Choroid plexus epithelial cell (primary cell): ENCODE measurements at places on chromosomes 7 and 10.
A peak's percentile ranks its signal among the peaks of the same experiment; 100 is the strongest.

DNA sequence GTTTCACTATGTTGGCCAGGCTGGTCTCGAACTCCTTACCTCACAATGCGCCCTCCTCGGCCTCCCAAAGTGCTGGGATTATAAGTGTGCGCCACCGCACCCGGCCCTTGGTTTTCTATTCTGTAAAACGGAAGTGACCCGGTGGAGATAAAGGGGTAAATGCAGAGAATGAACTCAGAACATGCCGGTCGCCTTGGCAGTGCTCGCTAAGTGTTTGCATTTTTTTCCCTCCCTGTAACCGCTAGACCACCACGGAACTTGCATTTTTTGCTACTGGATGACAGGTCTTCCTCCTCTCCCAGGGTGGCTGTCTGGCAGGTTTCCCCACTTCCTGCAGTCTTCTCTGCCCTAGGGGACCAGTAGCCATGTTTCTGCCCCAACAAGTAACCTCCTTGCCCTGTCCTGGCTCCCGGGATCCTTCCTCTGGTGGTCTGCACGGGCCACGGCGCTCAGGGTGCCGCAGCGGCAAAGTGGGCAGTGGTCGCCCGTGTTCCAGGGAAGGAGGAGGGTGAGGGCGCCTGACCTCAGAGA lies 18.8 kb upstream of the GNA12 start:
- DNase-seq: peak; percentile 87

GRCh38 chr10:25869609-25870008 lies 64.4 kb upstream of the MYO3A start:
- DNase-seq: no peak

DNA sequence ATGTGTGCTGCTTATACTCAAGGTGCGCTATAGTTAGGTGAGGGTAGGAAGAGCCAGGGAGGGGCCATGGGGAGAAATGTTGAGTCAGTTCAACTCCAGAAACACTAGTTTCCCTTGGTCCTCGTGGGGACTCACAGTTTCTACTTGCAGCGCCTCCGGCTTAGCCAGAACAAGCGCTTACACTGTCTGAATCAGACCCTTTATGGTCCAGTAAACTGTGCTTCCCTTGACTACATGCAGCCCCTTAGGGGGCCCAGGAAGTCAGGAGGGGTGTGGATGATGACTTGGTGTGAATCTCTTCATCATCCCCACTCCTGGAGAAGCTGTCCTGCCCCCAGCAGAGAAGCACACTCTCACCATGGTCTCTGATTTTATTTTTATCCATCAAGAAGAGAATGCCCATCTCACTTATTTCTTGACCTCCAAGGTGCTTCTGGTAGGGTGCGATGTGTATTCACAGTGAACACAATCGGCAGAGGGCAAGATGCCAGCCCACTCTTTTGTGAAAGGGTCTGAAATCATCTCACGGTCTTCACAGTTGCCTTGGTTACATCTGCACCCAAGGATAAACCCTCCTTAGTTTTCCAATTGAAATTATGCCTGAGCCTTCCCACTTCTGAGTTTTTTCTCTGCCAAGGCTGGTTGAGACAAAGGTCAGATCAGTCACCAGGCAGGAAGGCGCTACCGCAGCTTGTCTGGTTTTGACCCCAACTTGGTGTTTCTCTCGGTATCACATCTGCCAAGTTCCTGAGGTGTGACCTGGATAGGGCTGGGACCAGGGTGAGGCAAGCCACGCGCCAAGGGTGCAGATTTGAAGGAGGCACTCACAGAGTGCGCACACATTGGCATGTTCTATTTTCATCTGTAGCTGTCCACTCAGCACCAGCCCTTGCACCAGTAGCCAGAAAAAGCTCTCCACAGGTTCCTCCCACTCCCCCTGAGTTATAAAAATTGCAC lies 62.7 kb upstream of the LRRC4 start:
- no peak for DNase-seq

DNA sequence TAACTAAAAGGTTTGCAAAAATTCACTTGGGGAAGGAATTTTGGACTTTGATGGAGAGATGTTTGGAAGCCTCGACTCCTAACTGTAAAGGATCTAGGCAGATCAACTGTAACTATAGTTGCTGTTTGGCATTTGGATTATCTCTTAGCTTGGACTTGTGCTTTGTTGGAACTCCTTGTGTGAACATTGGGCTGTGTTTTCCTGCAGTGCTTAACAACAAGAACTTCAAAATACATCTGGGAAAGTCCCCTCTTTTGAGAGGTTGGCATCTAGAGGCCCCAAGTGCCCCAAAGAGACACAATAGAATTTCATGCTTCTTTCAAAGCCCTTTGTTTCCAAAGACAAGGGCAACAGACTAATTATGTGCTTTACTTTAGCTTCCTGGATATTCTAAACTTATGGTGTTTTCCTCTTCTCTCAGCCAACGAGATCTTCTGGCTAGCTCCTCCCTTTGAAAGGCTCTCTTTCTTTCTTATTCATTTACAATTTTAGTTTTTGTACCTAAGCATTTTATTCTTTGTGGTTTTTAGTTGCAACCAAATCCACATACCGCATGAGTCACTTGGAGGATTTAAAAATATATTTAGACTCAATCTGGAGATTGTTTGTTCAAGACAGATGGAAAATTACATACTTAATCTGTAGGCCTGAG lies 11.6 kb downstream of the ABCA13 start:
- peak; percentile 78 for DNase-seq

DNA sequence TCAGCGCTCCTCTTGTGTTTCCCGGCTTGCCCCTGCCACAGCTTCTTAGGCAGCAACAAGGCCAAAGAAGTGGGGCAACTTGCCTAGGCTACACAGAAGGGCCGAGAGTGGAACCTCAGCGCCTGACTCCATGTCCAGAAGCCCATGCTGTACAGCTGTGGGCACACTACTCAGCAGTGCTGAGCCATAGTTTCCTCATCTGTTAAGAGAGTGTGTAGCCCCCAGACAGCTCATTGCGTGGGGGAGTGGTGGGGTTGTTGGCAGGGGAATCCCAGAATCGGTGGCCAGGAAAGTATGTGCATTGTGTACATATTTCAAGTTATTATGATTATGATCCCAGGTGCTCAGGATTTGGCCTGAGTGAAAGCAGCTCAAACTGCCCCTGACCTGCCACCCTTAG lies 96.2 kb downstream of the CDH23 start:
- no peak for DNase-seq

GRCh38 chr10:52517012-52517411 lies 202.9 kb downstream of the DKK1 start:
- DNase-seq: no peak

DNA sequence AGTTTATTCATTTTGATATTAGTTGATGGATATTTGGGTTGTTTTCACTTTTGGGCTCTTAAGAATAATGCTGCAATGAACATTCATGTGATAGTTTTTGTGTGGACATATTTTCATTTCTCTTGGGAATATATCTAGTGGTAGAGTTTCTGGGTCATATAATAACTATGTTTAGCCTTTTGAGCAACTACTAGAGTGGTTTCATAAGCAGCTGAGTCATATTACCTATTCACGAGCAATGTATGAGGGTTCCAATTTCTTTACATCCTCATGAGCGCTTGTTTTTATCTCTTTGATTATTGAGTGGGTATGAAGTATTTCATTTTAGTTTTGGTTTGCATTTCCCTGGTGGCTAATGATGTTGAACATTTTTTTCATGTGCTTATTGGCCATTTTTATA lies 182.6 kb downstream of the PON1 start:
- peak; percentile 60 for DNase-seq

- peak; percentile 61 for DNase-seq
Observed at GRCh38 chr7:43538404-43538771, 44.5 kb upstream of the STK17A start.

- peak; percentile 70 for DNase-seq
Observed at GRCh38 chr10:29598851-29599311, 35.9 kb downstream of the SVIL start.

- no peak for DNase-seq
Observed at GRCh38 chr7:136064081-136064480, 86.9 kb upstream of the MTPN start.

DNA sequence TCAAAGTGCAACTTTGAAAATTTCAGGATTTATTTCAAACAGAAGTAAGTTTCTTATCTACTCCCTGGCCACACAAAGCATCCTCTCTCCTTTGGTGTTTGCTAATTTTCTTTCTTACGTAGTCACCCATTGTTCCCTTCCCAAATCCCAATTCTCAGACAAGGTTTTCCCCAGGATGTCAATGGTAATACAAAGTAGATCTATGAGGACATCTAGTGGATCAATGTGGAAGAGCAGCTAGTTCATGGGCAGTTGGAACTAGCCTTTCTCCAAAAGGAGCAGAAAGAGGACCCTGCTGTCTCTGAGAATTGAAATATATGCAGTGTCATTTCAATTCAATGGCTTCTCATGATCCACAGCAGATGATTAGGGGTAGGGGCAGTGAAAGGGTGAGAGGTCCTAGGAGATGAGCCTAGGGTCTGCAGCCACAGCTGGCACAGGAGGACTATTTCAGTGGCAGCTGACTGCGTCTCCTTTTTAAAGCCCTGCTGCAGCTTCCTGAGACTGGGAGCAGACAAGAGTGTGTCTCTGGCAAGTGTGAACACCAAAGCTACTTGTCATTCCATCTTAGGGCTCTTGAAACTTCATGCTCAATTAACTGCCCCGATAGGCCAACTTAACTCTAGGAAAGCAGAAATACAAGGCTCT lies 632.6 kb downstream of the KCNMA1 start:
- DNase-seq: peak; percentile 69

DNA sequence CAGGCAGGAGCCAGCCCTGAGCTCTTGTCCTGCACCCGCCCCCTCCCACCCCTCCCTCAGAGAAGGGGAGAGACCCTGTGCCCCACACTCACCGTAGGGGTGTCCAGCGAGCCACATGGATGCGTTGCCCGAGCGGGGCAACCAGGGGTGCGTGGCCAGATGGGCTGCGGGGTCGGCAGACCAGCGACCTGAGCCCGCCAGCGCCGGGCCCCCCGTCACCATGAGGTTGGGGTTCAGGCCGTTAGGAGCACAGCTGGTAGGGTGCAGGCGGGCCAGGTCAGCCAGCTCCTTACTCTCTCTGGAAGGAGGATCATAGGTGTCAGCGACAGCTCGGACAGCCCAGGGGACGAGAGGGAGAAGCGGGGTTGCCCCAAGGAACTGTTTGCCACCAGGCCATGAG lies 46.4 kb downstream of the TNRC18 start:
- no peak for DNase-seq

GRCh38 chr7:2383543-2384274 lies 19.7 kb upstream of the CHST12 start:
- DNase-seq: no peak

GRCh38 chr10:93993782-93994437 lies at the start of gene PLCE1:
Gene PLCE1, plus strand, starts transcription at chr10:93993931. Its CDS starts 37,116 bp downstream, at chr10:94031047.
- peak; percentile 14 for DNase-seq

GRCh38 chr10:17220652-17221100 lies 7.4 kb upstream of the VIM start:
- DNase-seq: no peak

- peak; percentile 31 for DNase-seq
Observed at GRCh38 chr10:50636618-50637579, 13.1 kb upstream of the SGMS1 start.

DNA sequence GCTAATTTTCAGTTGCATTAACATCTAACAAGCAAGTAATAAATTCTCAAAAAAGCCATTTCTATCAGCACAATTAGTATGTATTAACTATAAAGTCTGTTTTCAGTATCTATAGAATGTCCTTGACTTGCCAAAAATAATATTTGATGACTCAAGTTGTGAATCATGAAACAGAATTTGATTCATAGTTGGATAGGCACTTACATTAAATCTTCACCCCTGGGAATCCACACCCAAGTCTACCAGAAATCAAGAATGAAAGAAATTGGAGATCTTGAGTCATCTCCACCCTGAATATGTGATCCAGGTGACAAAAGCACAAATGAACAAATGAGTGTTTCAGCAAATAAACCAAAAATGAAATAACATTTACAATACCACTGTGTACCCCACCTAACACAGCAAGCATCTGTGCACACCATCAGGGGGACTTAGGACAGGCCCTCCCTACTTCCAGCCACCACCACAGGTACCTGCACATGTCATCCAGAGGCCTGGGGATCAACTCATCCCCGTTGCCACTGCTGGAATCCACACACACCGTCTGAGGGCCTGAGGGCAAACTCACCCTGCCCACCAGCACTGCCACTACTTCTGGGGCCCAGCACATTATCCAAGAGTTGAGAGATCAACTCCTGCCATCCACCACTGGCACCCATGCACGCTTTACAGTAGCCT lies 160.1 kb downstream of the MTERF1 start:
- DNase-seq: peak; percentile 39

GRCh38 chr7:30177965-30178364 lies 43.2 kb downstream of the MTURN start:
- DNase-seq: no peak

- DNase-seq: no peak
Observed at GRCh38 chr10:95324436-95325268, 33.8 kb upstream of the PDLIM1 start.

- DNase-seq: no peak
Observed at GRCh38 chr7:100372694-100373093, 593 bp upstream of the PILRA start.

GRCh38 chr7:151068069-151068773 lies 8.8 kb downstream of the SLC4A2 start:
- DNase-seq: peak; percentile 89

DNA sequence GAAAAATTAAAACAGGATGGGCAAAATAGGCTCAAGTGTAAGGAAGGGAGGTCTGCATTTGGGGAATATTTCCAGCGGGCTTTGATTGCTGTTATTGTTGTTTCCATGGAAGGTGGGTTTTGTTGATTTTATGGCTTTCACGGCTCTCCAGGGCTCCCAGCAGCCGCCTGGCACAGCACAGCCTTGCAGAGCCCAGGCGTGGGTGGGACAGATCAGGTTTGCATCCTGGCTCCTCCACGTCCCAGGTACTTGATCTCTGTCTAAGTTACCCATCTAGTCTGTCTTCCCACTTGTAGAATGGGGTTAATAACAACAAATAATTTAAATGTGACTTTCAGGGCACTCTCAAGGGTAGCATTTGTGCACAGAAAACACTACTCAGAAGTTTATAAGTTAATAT lies 45.2 kb downstream of the HTR5A start:
- DNase-seq: no peak

DNA sequence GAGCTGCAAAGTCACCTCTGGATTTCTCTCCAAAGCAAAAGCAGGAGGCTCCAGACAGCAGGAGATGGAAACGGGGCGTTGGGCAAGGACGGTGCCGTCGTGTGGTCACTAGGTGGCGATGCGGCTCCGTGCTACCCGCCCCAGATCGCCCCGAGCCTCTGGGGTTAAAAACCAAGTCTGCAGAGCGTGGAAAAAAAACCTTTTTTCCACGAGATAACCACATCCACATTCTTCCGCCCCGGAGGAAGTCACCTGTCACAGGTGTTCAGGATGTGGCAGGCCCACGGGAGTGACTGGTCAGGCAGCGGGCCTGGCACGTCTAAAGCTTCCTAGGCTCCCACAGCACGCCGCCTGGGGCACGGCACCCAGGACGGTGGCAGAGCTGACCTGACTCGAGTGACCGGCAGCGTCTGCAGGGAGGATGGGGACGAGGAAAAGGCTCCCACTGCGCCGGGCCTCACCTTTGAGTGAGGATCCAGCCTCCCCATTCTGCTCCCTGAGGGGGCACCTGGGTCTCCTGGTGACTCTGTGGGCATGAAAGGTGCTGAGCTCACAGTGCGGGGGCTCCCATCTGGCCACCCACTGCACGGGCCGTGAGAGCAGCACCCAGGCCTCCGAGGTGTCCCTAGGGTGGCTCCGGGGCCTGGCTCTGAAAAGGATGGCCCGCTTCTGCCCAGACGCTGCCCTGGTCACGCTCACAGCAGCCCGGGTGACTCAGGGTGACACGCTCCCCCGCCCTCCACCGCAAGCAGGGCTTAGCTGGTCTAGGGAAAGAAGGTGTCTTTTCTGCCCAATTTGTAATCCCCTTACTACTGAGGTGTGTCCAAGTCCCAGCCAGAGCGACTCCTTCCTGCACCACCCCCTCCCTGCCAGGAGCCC lies 71.3 kb upstream of the TNRC18 start:
- peak; percentile 84 for DNase-seq
